ENCODE measurements at places on chromosomes 3 and 15.

DNA sequence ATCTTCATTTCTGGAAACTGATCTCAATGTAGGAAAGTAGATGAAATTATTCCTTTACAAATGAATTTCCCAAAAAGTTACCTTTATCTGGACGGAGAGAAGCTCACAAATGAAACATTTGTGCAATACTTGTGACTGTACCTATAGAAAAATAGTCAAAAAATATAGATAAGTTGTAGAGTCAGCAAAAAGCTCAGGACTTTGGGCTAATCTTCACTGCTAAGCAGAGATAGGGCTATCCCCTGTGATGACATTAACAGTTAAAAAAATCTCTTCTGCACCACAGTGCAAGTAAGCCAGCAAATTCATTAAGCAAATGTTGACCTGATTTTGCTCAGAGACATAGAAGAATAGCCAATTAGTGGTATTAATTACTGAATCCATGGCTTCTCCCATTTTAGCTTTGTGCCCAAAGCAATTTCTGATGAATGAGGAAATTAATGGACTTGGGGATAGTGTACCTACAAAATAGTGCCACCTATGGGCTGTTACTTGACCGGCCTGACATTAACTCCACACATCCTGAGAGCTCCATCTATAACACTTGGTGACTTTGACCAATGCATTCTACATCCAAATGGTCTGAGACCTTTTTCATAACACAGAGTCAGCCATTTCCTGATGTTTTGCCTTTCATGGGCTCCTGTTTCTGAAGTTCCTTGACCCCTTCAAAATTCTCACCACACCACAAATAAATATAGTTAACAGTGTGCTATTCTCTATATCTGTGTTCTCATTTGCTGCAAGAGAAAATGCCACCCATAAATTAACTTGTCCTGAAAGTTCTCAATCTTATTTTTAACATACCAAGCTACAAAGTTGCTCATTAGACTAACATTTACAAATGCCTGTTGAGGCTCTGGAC lies 105.0 kb downstream of the SSR3 start:
- no peak for DNase-seq

DNA sequence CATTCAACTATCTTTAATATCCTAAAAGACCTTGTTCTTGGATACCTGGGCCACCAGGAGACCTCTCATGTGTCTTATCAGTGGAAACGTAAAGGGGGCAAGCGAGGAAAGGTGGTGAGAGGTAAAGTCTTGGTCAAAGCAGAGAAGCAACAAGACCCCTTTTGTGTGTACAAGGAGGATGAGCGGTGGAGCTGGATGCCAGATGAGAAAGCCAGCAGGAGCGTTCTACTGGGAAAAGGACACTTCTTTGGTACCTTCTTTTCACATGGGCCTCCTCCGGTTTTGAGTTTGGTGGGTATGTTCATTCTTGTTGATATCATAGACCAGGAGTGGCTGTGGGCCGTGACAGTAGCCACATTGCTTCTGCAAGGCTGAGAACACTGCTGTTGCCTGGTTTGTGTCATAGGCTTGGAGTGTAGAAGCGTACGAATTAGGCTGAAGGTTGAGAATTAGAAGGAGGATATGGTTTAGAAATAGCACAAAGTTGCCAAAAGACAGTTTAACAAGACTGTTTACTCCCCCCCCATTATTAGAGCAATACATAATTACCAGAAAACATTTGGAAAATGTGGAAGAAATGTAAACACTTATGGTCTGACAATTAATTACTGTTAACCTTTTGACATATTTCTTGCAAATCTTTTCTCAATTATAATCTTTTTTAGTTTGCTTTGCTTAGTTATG lies 46.8 kb upstream of the VILL start:
- no peak for DNase-seq

DNA sequence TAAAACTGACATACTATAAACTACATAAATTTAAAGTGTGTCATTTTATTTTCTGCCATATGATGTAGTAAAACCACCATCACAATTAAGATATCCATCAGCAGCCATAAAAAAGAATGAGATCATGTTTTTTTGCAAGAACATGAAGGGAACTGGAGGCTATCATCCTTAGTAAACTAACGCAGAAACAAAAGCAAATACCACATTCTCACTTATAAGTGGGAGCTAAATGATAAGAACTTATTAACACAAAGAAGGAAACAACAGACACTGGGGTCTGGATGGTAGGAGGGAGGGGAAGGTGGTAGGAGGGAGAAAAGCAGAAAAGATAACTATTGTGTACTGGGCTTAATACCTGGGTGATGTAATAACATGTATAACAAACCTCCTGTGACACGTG lies 24.6 kb downstream of the CCDC14 start:
- DNase-seq, result no peak

GRCh38 chr15:77533578-77534430 lies 98.9 kb downstream of the LINGO1 start:
- no peak for DNase-seq

- no peak for DNase-seq
These were observed 86.5 kb downstream of the MB21D2 start for GRCh38 chr3:192831111-192831644.

GRCh38 chr15:66642514-66642913 lies 59.5 kb upstream of the SMAD6 start:
- no peak for DNase-seq

DNA sequence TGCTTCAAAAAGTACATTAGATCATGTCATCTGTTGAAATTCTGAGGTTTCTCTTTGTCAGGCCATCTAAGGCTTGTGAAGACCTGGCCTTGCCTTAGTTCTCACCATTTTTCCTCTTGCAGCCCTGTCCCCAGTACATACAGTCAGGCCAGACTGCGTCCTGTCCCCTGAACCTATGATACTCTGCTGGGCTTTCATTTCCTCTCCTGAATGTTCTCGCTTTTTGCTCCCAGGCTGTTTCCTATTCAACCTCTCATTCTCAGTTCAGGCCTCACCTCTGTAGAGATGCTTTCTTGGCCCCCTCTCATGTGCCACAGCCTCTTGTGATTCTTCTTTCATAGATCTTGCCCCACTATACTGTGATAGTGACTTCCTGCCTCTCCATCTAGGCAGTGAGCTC lies 648.8 kb upstream of the KCNMB2 start:
- no peak for DNase-seq

- DNase-seq, result no peak
These were observed 416.8 kb upstream of the NAALADL2 start for GRCh38 chr3:174442302-174442682.

DNA sequence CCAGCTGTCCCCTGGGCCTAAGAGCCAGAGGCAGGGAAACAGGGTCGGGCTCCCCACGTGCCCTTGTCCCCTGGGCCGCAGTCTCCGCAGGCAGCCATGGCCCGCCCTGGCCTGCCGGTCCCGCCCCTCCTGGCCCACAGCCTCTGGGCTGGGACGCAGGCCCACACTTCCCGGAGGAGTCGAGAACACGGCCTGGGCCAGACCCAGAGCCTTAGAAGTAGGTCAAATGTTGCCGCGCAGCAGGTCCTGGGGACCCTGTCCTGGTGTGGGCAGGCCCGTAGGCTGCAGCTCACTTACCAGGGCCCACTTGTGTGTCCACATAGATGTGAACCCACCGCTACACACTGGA lies 4.3 kb upstream of the MYL3 start:
- DNase-seq, result peak; percentile 84

DNA sequence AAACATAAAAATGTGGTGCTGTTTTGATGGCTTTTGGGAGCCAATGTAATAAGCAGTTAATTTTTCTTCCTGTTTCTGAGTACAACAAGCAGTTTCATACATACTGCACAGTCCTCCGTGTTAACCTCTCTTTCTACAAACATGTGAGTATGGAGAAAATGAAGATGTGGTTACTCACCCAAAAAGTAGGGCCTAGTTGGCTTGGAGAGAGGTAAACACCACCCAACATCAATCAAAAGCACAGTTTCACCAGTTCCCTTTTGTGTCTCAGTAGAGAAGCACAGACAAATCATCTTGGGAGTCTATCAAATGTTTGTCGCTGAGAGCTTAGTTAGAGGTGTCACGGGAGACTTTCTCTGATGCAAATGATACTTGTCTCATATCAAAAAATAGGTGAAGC lies 320.2 kb downstream of the UNC13C start:
- DNase-seq, result no peak

DNA sequence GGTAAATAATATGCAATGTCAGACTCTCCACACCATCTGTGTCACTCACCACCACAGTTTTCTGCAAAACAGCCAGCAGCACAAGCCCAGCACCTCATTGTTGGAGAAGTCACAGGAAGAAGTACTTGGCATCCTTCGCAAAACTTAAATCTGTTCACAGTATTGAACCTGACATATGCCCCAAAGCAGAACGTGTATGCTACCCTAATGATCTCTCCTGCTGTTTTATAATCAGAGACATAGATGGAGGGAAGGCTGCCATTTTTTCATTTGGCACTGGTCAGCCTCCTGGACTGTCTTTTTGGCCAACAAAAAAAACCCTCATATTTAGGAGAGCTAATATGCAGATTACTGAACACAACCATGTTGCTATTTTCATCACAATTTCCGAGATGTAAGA lies 1272.9 kb downstream of the ROBO1 start:
- DNase-seq, result no peak

- DNase-seq, result no peak
These were observed 310.7 kb downstream of the DIPK2A start for GRCh38 chr3:144282313-144282712.
